T1000 (cell line): ENCODE measurements at places on chromosomes 1 and 21.

GRCh38 chr21:38301321-38302214 is 44.8 kb downstream of the KCNJ15 start:
- no peak for DNase-seq

DNA sequence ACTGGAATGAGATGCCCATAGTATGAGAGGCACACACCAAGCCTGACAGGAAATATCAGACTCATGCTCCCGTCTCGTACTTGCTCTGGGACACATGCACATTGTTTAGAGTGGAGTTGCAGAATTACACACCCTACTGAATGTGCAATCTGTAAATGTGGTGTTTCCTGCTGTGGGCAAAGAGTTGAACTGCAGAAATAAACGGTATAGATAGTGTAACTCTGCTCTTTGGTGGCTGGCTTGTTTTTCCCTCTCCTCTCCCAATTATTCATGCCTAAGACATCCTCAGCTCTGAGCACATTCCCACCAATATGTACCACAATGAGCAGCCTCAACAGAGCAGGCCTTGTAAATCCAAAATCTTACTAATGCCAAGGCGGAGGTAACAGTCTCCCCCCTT is 90.1 kb upstream of the DIRAS3 start:
- no peak for DNase-seq

GRCh38 chr1:8202182-8202905 is 115.6 kb upstream of the SLC45A1 start:
- no peak for DNase-seq

DNA sequence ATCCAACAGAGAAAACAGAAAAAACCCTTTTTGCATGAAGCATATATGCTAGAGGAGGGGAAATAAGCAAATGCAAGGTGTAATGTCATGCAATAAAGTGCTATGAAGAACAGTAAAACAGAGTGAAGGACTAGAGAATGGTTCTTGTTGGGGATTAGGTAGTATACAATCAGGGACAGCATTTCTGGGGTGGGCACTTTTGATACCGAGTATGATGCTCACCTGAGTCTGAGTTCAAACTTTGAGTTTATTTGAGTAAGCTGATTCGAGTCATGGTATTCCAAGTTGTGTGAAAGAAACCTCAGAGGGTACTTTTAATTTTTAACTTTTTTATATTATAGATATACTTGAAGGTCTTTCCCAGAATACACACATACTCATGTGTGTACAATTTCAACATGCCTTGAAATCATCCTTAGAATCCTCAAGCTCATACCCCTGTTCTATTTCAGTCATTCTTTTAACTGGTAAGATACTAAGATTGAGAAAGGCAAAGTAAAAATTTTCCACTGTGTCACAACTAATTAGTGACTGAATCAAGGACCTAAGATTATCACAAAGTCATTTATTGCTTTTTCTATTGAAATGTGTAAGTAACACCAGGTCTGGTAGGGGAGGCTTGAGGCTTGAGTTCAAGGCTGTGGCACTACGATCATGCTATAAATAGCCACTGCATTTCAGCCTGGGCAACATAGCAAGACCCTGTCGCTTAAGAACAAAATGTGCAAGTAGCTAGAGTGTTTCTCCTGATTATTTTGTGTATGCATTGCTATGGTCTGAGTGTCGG is 12.1 kb downstream of the LRRC8B start:
- DNase-seq, result no peak

- DNase-seq, result no peak
Observed at GRCh38 chr1:113811156-113811887, 954 bp downstream of the RSBN1 start.
